Activated CD8-positive, alpha-beta memory T cell treated with anti-CD3 and anti-CD28 coated beads for 1 hour (primary cell): ENCODE measurements at places on chromosomes 1 and 21.

DNA sequence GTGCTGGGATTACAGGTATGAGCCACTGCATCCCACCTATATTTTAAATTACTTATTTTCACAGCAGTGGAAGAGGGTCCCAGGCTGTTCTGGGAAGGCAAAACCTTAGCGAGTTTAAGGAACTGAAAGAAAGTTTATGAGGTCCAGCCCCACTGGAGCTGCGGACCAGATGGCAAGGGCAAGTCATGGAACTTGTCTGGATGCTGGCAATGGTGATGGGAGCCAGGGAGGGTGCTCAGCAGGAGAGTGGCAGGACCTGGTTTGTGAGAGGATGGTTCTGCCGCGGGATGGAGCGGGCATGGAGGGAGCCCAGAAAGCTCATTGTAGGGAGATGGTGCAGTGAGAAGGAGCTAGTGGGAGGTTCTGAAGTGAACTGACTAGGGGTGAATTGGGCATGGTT is 50.6 kb upstream of the SLC45A1 start:
- no peak for DNase-seq

DNA sequence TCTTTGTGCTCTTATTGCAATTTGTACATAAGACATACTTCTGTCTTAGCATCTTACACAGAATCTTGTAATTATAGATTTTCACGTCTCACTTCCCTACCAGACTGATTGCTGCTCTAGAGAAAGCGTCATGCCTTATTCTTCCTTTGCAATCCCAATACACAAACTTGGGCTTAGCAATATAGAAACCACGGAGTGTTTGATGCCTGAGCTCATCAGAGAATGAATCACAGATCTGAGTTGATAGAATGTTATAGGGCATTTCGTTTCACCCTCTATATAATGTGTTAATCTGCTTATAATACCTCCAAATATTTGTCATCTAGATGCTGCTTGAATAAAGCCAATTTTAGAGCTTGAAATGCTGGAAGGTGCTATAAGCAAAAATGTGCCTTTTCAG is 6.6 kb downstream of the FMO1 start:
- DNase-seq, result no peak

GRCh38 chr1:101088431-101088830 is 62.8 kb upstream of the DPH5 start:
- no peak for DNase-seq

GRCh38 chr1:174797398-174797797 is 202.3 kb upstream of the CACYBP start:
- no peak for DNase-seq

- no peak for DNase-seq
Observed at GRCh38 chr1:35573198-35574124, at the start of gene TFAP2E. TFAP2E (plus strand) TSS chr1:35573314; CDS start chr1:35573578, 264 bp downstream.

GRCh38 chr1:201906336-201906735 is 17.6 kb downstream of the SHISA4 start:
- DNase-seq, result no peak

DNA sequence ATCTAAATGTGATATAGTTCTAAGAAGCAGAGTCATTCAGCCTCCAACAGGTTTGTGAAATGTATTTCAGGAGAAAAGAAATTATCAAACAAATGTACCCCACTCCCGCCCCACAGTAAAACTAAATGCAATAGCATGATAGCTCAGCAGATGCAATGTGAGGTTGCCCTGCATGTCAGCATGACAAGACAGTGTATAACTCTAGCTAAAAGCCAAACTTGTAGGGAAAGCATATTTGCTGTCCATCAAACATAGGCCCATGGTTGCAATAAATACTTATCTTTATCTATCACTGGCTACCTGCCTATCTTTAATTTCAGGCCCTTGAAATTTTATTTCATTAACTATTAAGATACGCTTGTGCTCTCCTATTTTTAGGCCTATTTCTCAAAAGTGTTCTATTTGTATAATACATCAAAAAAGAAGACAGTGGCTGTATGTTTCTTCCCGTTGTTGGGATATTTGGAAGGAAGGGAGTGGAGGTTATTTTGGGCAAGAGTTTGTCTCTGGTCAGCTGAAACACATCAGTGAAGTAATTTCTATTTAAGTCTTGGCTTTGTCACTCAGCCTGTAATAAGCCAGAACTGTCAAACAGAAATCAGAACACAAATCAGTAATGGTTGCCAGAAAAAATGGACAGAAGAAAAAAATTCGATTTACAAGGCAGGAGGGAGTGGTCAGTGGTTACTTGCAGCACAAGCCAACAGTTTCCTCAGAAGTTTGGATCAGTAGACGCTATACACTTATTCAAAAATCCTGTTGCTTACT is 307.4 kb upstream of the ADGRL2 start:
- DNase-seq, result no peak

- no peak for DNase-seq
Observed at GRCh38 chr21:27466140-27466539, 499.3 kb upstream of the ADAMTS5 start.

DNA sequence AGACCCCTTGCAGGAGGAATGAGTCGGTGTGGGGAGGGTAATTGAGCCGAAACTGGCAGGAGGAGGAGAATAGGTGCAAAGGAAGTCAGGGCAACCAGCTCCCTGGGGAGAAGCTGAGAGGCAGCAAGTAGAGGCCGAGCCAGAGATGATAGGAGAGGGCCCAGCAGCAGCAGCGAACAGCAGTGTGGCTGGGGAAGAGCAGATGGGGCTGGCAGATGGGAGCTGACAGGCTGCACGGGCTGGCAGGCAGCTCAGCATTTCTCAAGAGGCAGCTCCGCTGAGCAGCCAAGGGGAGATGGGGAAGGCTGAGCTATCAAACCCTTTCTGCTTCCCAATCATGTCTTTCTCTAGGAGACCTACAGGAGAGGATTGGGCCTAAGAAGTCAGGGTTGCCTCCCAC is 158.2 kb downstream of the TRIM33 start:
- no peak for DNase-seq

GRCh38 chr1:84089465-84089864 is 54.6 kb upstream of the PRKACB start:
- DNase-seq, result no peak

DNA sequence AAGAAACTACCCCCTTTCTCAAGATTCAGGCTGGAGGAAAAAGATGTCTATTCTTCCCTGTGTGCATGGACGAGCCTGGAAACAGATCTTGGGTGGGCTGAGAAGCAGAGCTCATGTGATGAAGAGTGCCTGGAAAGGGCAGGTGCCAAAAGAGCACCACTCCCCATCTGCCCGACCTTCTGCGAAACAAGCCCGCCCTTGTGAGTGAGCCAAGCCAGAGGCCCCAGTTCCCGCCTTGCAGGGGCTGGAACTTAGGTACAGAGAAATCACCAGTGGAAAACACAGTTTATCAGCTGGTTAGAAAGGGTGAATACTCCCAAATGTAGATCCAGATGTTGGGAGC is 26.7 kb upstream of the A3GALT2 start:
- no peak for DNase-seq

DNA sequence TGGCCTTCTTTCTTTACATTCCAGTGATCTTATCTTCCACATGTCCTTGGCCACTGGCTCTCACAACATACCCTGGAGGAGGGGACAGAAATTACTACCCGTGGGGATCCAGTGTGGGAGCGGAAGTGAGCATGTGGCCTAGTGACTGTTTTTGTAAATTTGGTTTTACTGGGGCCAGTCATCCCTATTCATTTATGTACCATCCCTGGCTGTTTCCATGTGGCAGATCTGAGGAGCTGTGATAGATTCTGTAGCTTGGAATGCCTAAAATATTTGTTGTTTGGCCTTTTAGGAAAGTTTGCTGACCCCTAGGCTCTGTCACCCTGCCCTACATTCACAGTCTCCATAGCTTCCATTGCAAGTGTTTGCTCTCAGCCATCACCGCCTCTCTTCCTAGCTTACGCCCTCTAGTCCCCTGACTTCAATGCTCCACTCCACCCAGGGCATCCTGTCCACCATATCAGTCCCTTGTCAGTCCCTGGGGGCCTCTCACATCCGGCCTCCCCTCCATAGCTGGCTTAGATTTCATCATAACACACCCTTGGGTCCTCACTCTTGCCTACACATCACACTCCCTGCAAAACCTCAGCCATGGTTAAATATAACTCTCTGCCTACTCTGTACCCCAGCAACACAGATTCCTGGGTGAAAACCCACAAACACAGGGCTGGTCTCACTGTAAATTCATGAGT is 25.8 kb downstream of the DHCR24 start:
- no peak for DNase-seq

DNA sequence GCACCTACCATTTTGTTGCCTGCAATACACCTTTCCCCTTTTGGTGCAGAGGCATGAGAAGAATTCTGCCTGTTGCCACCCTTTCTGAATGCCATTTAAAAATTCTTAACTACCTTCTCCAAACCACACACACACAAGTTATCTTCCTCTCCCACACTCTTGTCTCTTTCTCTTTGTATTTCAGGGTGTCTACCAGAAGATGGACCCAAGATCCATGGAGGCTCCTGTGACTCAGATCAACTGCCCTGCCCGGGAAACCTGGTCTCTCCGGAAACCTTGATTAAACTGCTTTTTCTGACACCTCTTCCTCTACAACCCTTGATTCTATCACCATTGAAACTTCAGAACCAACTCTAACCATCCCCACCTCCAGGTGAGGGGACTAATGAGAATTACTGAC is 2.4 kb upstream of the TARS2 start:
- DNase-seq, result no peak

- DNase-seq, result no peak
Observed at GRCh38 chr21:38788275-38788905, 17.3 kb upstream of the ETS2 start.

DNA sequence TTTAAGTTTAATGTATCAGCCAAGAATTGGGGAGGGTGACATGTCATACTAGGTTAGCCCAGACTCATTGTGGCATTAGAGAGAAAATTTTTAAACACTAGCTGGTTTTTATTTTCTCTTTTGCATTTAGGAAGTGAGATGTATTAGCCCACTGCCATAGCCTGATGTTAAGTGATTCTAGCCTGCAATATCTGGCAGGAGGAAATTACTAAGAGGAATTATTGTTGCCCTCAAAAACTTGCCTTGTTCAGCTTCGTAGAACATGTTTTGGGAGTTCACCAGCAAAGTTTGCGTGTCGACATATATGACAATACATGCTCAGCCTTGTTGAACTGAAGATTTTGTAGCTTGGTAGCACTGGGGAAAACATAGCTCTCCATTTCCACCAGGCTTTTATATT is 12.5 kb downstream of the ADAM30 start:
- no peak for DNase-seq

DNA sequence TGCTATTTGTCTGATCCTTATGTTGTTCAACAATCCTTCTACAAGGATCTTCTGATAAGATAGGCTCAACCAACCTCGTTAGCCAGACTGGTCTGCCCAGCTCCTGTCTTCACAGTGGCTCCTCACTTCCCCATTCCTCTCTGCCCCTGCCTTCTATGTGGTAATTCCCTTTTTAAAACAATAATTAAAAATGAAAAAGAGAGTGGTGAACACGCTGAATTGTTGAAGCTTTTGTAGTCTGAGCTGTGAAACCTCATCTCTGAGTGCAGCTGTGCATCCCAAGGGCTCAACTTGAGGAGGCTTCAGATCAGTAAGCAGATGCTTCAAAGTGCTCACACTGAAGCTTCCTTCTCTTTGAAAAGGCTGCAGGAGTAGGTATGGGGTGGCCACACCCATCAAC is 70.7 kb upstream of the JUN start:
- no peak for DNase-seq

DNA sequence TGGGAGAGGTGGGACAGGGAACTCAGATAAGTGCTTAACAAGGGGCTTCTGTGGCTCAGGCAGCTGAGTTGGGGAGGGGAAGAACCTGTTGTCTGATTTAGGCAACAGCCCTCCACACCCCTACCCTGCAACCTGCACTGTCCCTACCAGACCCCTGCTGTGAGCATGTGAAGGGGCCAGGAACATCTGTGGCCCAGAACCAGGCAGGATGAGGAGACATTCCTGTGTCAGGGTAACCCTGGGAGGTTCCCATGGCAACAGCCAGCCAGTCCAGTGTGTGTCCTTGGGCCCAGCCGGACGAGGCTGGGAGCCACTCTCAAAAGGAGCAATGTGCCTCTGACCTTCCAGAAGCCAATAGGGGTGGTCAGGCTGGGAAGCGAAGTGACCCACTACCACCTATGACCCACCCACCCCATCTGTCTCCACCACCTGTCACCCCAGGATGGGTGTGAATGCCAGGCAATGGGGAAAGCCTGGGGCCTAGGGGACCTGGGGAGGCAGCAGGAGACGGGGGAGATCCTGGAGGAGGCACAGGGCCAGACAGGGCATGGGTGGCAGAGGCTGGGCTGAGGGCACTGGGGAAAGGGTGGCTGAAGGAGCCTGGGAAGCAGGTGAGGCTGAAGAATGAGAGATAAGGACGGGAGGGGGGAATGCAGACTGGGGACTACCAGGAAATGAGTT is 5.0 kb upstream of the PMVK start:
- DNase-seq, result no peak

DNA sequence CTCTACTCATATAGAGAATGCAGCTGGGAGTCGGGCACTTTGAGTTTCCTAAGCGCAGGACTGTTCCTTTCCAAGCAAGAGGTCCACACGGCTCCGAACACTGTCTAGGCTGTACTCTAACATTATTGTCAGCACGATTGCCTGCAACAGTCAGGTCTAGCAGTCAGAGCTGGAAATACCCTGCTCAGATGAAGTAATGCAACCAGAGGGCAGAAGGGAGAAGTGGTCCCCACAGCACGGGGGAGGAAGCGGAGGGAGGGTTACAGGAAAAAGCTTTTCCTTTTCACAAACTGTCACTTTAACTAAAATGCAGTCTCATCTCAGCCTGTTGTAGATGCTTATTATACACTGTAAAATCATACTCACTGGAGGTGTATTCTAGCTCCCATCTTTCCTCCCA is 98.9 kb upstream of the SLC44A3 start:
- no peak for DNase-seq
